ENCODE measurements at places on chromosomes 11 and 22. TPM values are rescaled to one million over a fixed set of nuclear protein-coding genes. Genes with fewer than 3 reads are reported as not detected.

DEFB131B gene
- total RNA-seq = not detected

DNA sequence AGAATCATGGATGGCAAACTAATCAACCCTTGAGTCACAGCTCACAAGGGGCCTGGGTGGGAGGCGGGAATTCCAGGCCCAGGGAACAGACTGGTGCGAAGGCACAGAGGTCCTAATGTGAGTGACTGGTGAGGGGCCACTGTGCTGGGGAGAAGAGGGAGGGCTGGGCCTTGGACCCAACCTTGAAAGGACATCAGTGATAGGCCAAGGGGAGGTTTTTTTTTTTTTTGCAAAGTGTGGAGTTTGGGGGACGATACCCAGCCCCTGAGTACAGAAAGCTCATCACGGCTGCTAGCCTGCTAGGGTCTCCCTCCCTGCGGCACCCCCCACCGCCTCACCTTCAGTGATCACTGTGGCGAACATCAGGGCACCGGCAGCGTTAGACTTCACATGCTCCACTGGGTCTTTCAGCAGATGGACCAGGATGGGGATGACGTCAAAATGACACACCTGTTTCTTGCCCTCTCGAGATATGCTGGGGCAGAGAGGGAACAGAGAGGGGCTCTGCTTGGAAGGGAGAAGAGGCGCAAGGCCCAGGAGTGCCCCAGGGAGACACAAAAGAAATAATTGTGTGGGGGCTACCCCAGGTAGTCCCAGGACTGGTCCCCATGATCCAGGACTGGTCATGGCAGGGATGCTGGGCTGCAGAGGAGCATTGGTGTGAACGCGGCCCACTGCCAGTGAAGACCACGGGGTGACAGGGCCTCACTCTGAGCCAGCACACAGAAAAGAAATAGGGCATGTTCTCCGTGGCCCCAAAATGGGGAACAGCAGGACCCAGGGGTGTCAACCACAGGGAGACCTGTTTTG, 8.6 kb upstream of the GNAZ start:
- H3K4me3 ChIP-seq = no peak overlapping the region
- no peaks in the 10 kb centered on the region for H3K27me3 ChIP-seq
- H3K4me1 ChIP-seq = no peaks in the 10 kb centered on the region

DNA sequence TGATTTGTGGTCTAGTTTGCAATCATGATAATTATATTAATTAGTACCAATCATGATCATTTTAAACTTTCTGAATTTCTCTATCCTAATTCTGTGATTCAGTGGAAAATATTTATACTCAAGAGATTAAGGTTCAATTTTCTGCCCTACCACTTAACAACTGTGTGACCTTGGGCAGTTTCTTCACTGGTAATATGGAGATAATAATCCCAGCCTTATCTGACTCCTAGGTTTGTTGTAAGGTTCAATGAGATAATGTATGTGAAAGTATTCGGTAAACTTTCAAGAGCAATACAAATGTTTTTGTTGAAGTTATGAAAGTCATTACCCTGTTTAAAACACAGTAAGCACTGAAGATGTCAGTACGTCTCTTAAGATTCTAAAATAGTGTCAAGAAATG, 36.3 kb downstream of the CSTPP1 start:
- DNase-seq = no peak
- H3K36me3 ChIP-seq = no peaks in the 10 kb centered on the region
- H3K27me3 ChIP-seq = no peaks in the 10 kb centered on the region

RFPL1 gene
- not detected for total RNA-seq

SHISAL1 gene
- 44.2 TPM for total RNA-seq

RRAS2 gene
- 42.8 TPM for total RNA-seq

GRCh38 chr11:76788661-76789442, 5.7 kb downstream of the TSKU start:
- H3K4me3 ChIP-seq = no peak overlapping the region
- peak overlapping the region; percentile 63 for H3K27ac ChIP-seq
- H3K27me3 ChIP-seq = no peaks in the 10 kb centered on the region
- peak; percentile 26 for DNase-seq

DNA sequence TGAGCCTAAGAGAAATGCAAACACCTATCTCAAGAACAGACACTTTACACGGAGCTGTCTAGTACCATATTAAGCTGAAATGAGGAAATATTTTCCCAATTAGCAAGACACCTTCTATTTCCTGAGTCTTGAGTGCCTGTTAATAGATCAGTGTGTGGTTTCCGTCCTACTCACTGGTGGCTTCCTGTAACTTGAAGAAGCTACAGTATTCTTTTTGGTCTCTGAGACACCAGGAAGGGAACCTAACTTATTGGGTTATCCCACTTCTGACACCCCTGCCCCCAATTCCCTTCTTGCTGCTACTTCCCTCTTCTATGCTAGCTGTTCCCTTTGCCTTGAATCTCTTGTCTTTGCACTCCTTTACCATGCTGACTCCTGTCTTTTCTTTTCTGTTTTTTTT, 92.7 kb downstream of the FDX1 start:
- no peak for DNase-seq
- no peaks in the 10 kb centered on the region for H3K36me3 ChIP-seq
- no peak overlapping the region for H3K27ac ChIP-seq
- H3K27me3 ChIP-seq = no peaks in the 10 kb centered on the region
- H3K4me1 ChIP-seq = no peaks in the 10 kb centered on the region
- H3K4me3 ChIP-seq = no peak overlapping the region
